ENCODE measurements at places on chromosomes 1 and 21.

GRCh38 chr1:26324550-26324949, 6.8 kb downstream of the CD52 start:
- DNase-seq: no peak

GRCh38 chr1:50593515-50593914, 170.3 kb upstream of the DMRTA2 start:
- no peak for DNase-seq

GRCh38 chr1:202291001-202291400, 50.7 kb downstream of the UBE2T start:
- no peak for DNase-seq

- DNase-seq: no peak
These were observed 129.9 kb downstream of the GLUL start for GRCh38 chr1:182261655-182262054.

GRCh38 chr1:168163670-168164069, 15.1 kb upstream of the TIPRL start:
- DNase-seq: no peak

GRCh38 chr1:161216945-161217712, 2.0 kb downstream of the FCER1G start:
- no peak for DNase-seq

DNA sequence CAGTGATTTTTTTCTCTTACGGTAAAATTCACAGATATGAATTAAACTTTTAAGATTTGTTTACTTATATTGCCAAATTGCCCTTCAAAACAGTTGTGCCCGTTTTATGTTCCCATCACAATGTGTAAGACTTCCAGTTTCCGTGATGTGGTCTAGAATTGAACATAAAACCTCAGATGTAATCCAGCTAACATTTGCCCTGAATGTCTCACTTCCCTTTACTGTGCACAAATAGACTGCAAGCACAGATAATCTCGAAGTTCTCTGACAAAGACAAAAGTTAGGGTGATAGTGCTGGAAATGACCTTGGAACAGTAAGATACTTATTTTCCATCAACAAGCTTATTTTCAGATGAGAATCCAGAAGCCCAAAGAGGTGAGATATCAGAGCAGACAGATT, 177.5 kb downstream of the ZZZ3 start:
- DNase-seq: no peak

DNA sequence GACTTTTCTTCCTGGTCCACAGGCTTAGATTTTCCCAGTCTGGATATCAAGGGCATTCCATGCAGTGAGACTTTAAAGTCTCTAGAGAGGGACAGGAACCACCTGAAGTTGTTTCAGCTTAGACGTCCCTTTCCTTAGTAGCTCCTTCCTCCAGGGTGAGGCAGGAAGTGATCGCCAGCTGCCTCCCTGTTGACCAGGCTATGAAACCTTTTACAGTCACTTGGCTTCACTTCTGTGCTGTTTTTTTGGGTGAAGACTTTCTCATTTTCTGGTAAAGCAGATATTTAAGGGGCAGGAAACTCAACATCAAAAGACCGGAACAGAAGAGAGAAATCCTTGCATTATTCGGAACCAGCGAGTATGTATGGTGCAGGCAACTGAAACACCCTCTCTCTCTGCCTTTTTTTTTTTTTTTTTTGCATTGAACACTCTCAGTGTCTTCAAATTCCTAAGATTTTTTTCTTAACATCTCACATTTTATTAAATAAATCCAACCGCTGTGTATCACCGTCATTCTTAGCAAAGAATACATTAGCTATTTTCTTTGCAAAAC, 234.6 kb upstream of the IRF2BP2 start:
- DNase-seq: no peak

GRCh38 chr1:238916828-238917227, 469.5 kb upstream of the CHRM3 start:
- no peak for DNase-seq

- no peak for DNase-seq
These were observed 103.9 kb downstream of the ZBTB18 start for GRCh38 chr1:244154872-244155531.

- DNase-seq: no peak
These were observed 12.4 kb downstream of the CDC42 start for GRCh38 chr1:22064751-22065402.

DNA sequence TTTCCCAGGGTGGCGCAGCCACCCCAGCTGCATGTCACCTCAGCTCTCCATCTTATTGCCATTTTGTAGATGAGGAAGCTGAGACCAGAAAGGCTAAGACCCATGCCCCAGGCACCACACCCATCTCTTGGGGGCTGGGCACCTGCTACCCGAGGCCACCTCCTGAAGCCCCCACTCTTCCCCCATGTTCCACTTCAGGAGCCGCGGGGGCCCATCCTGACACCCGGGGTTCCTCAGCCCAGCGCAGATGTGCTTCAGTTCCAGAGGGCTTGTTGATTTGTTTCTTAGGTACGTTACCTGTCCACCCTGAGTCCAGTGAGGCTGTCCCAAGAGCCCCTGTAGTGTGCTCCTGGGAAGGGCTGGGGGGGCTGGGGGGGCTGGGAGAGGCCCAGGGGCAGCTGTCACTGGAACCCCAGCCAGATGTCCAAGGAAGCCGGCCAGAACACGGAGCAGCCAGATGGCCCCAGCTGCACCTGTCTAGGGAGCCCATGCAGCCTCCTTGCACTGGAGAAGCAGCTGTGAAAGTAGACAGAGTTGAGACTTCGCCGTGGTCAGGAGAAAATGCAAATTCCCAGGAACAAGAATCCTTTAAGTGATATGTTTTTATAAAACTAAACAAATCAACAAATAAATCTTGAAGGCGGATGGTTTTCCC, 17.1 kb upstream of the CCDC27 start:
- DNase-seq: no peak

- no peak for DNase-seq
These were observed 224.5 kb upstream of the NFIA start for GRCh38 chr1:60857851-60858250.

- peak; percentile 7 for DNase-seq
These were observed 71.4 kb upstream of the GCLM start for GRCh38 chr1:93980320-93981273.
